NCI-H526 (cell line): ENCODE measurements at places on chromosomes 3 and 15.
A peak's percentile ranks its signal among the peaks of the same experiment; 100 is the strongest.

DNA sequence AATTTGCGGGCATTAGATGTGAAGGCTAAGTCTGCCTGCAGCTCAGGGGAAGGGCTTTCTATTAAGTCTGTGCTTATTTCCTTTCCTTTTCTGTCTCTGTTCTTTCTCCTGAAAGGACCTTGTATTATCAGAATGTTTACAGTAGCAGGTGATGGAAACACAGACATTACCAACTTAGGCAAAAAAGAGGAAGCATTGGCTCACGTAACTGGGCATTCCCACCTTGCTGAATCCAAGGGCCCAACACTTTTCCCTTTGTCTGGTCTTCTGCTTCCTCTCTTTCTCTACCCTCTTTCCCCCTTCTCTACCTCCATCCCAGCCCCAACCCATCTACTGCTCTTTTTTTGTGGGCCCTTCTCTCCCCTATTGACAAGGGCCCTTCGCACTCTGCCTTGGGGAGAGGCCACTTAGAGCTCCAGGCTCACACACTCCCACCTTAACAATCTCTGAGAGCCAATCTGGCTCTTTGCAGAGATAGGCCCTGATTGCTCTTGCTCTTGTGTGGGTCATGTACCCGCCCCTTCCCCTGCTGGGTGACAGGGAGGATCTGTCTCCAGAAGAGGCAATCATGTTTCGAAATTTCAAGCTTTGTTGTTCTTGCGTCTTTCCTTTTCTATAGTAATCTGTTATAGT lies 35.0 kb downstream of the ACAA1 start:
- DNase-seq: no peak

DNA sequence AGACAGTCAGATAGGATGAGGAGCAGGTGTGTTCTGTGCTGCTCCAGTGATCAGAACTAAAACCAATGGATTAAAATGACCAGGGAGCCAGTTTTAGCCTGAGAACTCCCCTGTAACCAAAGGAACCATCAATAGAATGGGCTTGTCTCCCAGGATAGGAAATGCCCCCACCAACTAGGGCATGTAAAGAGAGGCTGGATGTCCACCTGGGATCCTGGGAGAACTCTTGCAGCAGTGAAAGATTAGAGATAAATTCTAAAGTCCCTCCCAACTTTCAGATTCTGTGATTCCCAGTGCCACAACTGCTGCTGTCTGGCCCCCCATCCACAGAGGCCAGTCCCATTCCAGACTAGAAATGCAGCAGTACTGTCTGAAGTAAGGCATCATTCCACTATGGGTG lies 33.8 kb downstream of the HDC start:
- no peak for DNase-seq

GRCh38 chr3:170689893-170690660 lies 104.2 kb upstream of the SLC7A14 start:
- DNase-seq: peak; percentile 82

- no peak for DNase-seq
Observed at GRCh38 chr3:148889828-148890227, 24.7 kb downstream of the CPA3 start.

- no peak for DNase-seq
Observed at GRCh38 chr3:14234251-14235002, 55.8 kb downstream of the LSM3 start.

DNA sequence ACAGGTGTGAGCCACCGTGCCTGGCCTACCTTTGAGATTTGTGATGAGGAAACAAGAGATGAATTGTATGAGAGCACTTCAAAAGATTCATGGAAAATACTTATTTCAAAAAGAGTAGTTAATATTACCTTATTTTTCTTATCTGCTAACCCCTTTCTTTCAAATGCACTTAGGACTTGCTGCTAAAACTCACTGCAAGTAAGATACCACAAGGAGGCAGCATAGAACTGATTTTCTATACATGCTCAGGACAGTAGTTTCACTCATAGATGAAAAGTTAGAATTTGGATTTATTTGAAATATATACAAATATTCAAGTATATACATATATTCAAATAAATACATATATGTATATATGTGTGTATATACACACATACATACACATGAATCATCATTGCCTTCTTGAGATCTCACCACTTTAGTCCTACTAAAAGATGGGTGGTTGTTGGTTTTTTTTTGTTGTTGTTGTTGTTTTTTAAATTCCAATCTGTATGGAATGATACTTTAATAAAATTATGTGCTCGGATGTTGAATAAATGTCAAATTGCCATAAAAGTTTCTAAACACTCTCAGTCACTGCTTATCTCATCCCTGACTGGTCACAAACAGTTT lies 2.4 kb downstream of the CCNDBP1 start:
- peak; percentile 53 for DNase-seq

DNA sequence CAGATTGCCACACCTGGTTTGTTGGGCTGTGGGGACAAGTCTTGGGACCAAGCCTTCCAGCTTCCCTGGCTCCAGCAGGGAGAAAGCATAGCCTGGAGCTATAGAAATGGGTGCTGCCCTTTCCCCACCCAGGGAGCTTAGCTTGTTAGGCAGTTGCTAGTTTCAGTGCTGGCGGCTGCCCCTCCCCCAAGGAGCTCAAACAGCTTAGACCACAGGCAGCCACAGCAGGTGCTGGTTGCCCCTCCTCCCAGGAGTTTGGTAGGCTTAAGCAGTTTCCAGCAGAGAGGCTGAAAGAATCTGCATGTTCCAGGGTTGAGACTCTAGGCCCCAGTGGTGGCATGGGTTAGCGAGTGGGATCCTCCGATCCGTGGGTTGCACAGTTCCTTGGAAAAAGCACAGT lies 889.7 kb downstream of the IGSF11 start:
- peak; percentile 41 for DNase-seq

GRCh38 chr3:119677641-119677934 lies 382 bp upstream of the COX17 start:
- no peak for DNase-seq

- no peak for DNase-seq
Observed at GRCh38 chr3:25007974-25008658, 419.9 kb upstream of the RARB start.

- no peak for DNase-seq
Observed at GRCh38 chr15:101115786-101116680, 135.8 kb downstream of the CHSY1 start.

DNA sequence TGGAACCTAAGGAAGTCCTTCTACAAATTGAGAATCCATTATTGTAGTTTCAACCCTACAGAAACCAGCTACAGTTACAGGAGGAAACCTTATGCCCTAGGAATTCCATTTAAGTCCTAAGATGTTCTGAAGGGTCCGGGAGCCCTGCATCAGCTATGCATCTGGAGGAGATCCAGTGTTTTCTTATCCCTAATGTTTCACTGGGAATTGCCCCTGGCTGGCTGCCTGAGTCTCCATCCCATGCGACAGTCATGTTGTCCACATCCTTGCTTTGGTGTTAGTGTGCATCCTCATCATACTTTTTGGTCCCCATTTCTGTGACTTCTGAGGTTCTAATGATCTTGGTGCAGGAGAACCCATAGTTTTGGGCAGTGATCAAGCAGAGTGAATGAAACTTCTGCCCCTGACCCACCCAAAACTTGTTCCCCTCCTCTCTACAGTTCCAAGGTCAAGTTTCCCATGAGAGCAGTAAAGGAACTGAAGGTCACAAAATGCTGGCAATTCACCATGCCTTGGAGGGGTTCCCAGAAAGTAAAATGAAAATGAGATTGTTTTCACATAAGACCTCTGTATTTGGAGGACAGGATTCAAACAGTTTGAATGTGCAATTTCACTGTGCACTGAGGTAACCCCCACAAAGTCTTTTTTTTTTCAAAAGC lies 121.9 kb upstream of the PHLDB2 start:
- no peak for DNase-seq

DNA sequence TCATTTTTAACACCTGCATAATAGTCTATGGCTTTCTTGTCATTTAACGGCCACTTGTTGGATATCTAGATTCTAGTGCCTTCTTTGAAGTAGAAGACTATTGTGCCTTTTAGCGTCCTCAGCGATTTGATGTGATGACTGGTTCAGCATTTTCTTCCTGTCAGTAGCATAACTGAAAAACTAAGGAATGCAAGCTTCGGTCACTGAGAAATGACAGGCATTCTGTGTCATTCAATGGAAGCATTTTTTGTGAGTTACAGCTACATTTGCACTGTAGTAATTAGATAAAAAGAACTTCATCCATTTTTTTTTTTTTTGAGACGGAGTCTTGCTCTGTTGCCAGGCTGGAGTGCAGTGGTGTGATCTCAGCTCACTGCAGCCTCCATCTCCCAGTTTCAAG lies 10.3 kb downstream of the NEK11 start:
- DNase-seq: no peak

DNA sequence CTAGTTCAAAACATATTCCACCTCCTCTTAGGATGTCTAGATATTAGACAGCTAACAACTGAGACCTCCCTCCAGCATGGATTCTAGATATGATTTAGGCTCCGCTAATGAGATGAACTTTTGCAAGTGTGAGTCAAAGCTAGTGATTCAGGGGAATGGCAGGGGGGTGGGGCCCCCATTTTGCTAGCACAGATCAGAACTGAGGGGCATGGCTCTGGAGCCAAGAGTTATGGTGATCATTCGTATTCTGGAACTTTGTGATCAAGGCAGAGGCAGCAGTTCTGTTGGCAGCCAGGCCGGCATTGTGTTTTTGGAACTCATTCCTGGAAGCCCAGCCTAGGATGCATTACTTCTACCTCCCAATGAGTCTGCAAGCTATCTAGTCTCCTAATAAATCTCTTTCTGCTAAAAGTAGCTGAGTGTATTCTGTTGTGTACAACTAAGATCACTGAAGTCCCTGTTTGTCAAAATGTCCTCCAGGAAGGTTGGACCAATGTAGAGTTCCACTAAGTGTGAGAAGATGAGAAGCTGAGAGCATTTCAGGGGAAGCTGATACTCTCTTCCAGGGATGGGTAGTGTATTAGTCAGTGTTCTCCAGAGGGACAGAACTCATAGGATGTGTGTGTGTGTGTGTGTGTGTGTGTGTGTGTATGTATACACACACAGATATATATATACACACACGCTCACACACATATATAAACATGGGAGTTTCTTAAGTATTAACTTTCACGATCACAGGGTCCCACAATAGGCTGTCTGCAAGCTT lies 312.7 kb downstream of the TLE3 start:
- DNase-seq: no peak

GRCh38 chr3:178325330-178325729 lies 210.9 kb upstream of the KCNMB2 start:
- no peak for DNase-seq

- DNase-seq: no peak
Observed at GRCh38 chr3:188822004-188822403, 349.8 kb upstream of the TPRG1 start.

GRCh38 chr3:174659511-174659910 lies 199.6 kb upstream of the NAALADL2 start:
- DNase-seq: no peak

GRCh38 chr15:62739507-62739906 lies 303.0 kb upstream of the TPM1 start:
- DNase-seq: no peak

DNA sequence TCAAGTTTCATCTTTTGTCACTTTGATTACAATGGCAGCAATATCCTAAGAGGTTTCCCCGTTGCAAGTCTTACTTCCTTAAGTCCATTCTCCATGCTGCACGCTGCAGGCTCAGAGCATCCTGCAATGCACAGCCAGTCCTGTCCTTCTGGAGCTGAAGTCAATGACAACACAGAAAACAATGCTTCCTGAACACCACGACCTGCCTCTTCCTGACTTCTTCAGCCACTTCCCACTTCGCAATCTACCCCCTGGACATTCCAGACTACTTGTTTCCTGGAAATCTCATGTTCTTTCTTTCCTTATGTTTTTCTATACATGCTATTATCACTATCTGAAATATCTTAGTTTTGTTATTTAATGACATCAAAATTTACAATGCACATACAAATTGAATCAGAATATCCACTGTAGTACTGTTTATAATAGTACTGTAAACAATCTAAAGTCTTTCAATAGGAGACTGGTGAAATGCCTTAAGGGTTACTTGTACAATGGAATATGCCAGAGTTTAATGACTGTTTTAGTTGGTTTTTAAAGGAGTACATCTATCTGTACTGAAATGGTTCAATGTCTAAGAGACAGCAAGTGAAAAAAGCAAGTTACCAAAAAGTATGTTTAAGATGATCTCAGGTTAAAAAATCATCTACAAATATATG lies 113.7 kb upstream of the PRTG start:
- no peak for DNase-seq

DNA sequence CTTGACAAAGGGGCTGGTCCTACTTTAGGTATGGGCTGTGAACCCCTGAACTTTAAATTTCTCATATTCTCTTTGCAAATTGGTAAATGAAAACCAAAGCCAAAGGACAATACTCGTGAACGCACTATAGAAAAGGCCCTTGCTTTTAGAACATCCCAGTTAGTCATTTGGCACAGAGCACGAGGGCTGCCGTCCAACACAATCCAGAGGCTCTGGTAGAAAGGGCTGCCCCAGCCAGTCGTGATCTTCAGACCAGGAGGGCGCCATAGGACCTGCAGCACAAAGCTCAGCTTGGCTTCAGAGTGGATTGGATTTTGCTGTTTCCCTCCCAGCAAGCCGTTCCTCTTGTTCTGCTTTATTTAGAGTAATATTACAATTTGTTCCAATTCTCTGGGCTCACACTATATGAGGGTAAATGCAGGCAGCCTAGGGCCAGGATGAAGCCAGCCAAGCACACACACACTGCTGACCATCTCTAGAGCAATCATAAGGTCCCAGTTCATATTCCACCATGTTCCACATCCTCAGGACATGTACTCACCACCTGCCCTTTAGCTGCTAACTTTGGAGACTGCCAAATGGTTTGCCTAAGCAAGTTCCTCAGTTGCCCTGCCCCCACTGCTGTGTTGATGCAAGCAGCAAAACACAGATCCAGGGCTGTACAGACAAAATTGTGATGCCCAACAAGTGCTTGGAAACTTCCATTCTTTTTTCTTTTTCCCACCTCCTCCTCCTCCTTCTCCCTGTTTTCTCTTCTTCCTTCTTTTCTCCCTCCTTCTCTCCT lies 6.0 kb upstream of the BFSP2 start:
- no peak for DNase-seq

- no peak for DNase-seq
Observed at GRCh38 chr3:138673641-138674530, 65.3 kb downstream of the FAIM start.

- DNase-seq: no peak
Observed at GRCh38 chr3:191398607-191399006, 62.4 kb upstream of the PYDC2 start.

GRCh38 chr15:96672629-96673028 lies 342.1 kb downstream of the NR2F2 start:
- DNase-seq: no peak

GRCh38 chr3:153163756-153164550 lies 1.9 kb downstream of the RAP2B start:
- peak; percentile 10 for DNase-seq

DNA sequence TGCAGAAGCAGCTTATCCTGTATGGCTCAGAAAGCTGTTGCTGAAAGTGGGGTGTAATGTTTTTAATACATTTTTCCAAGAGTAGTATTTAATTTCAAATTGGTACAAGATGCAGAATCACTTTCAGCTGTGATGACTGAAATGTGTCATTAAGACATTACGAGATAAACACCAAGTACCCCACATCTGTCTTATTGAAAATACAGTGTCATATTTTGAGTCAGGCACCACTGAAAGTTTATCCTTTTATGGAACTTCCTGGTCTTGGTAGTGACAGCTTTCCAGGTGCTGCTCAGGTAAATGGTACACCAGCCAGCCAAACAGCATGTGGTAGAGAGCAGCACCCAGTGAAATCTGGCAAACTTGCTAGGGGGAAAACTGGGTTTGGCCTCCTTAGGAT lies 16.9 kb downstream of the ASTE1 start:
- DNase-seq: no peak
